ENCODE measurements at places on chromosomes 4 and X.
A peak's percentile ranks its signal among the peaks of the same experiment; 100 is the strongest.

GRCh38 chr4:891747-892146 is 40.4 kb downstream of the GAK start:
- DNase-seq: no peak

DNA sequence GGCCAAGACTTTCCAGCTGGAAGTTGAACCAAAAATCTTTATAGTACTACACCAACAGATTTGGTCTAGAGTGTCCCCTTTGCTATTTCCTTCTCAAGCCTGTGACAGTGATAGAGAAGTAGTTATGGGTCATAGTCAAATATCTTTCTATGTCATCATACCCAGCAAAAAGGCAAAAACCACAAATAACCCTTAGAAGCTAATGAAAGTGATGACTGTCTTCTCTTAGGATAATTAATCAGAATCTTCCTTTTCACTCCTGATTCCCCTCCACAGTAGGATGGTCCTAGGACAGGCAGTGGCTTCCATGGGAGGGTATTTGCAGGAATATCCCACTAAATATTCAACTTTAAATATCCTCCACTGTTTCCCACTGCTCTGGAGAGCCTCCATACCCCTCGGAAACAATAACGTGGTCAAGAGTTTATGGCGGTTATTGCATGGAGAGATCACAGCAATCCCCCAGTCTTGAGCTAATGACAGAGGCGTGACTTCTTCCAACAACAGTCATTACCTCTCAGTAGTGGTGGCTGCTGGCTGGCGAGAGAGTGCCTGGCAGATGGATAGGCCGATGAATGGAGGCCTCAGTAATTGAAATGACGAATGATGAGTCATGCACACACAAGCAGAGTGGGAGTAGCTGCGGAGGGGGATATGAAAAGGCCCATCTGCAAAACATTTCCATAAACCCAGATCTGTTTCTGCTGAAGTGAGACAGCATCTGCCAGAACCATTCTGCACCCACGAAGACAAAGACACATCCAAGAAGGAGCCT is 154.9 kb downstream of the STK32B start:
- DNase-seq: no peak

DNA sequence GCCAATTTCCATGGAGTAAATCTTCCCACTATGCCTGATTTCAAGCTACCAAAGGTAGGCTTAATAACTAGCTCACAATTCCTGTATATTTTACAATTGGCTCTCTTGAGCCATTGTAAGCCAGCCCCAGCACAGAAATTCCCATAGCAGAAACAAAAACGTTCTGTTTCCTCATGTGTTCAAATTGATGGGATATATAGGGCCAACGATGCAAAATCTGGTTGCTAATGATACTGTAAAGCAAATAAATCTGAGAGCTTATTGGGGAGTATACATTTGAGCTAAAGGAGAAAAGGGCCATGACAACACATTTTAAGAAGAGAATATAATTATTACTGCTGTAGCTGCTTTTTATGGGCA is 267.1 kb upstream of the FTHL17 start:
- DNase-seq: no peak

DNA sequence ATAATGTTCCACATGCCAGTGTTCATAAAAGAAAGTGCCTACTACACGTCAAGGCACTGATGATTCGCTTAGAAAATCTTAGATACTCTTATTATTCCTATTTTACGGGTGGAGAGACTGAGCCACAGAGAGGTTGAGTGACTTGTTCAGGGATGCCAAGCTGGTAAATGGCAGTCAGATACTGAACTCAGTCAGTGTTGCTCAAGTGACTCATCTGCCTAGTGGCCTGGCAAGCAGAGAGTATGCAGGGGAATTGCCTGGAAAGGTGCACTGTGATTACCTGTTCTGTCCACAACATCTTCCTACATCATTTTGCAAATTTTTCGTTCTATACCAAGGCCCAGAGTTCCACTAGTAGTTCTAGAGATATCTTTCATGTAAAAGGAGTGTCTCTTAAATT is 68.4 kb downstream of the RAPGEF2 start:
- no peak for DNase-seq

DNA sequence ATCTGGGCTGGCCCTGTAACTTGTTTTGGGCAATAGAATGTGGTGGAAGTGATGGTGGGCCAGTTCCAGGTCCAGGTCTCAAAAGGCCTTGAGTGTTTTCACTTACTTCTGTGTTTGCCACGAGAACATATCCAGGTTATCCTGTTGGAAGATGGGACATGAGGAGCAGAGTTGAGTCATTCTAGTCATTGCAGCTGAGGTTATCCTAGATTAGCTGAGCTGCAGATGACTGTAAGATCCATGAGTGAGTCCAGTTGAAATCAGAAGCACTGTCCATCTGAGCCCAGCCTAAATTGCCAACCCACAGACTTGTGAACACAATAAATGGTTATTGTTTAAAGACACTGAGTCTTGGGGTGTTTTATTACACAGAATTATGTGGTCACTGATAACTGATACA is 45.3 kb upstream of the RPS6KA3 start:
- DNase-seq: no peak

DNA sequence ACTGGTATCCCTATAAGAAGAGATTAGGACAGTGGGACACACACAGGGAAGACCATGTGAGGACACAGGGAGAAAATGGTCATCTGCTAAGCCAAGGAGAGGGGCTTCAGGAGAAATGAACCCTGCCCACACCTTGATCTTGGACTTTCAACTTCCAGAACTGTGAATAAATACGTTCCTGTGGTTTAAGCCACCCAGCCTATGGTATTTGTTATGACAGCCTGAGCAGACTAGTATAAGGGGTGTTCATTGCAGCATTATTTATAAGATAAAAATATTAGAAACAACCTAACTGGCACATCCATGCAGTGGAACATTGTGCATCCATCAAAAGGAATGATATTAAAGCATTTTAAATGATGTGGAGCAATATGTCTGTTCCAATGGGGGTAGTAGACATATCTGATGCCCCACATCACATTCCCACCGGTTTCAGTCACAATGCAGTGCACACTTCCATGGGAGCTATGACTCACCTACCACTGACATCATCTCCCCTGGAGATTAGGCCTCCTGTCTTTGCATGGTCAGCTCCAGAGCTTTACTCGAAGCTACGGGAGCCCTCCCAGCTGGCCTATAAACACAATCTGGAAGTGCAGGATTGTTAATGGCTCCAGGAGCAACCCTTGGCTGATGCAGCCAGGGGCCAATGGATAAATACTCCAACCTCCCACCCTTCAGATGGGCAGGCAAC is 38.9 kb upstream of the MAMLD1 start:
- DNase-seq: no peak

- DNase-seq: no peak
These were observed 986 bp downstream of the HDAC6 start for GRCh38 chrX:48802905-48803200.

DNA sequence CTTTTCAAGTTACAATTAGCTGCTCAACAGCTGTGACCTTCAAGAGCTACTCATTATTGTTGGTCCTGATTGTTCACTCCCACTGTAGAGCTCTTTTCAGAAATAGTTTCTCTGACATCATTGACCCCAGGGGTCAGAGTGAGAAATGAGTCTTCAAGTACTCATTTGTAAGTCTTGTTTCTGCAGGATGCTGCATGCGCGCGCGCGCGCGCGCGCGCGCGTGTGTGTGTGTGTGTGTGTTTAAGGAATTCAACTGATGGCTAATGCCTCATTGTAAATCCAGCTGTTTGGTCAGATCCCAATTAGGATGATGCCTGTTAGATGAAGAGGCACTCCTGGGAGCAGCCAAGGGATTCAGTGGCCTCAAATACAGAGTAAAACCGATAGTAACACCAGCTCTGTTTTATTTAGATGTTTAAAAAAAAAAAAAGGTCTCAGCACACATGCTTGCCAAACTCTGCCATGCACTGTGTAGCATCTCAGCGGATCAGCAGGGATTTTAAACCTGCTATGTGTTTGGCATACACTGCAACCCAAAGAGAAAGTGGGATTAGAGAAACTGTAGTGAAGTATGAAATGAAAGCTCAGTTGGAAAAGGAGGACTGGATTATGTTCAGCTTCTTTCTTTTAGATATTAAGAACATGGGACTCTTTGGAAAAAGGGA is 332.3 kb downstream of the ADGRL3 start:
- DNase-seq: peak; percentile 23

GRCh38 chr4:126799971-126800574 is 832.7 kb upstream of the INTU start:
- DNase-seq: no peak

- DNase-seq: no peak
These were observed 11.3 kb upstream of the KIAA0232 start for GRCh38 chr4:6771229-6771671.

- peak; percentile 9 for DNase-seq
These were observed 88.8 kb upstream of the ESX1 start for GRCh38 chrX:104343428-104344129.

DNA sequence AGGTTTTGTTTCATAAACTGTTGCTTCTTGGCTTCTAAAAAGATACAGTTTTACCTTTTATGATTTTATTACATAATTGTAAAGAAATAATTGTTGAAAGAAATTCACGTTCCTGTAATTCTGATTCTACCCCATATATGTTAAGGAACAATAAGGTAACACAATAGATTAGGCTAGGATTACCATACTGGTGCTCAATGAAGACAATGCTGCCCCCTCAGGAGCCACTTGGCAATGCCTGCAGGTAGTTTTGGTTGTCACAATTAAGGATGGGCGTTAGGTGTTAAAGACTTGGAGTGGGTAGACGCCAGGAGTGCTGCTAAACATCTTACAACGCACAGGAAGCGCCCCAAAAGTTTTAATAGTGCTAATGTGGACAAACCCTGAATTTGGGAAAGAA is 133.2 kb downstream of the NLGN4X start:
- DNase-seq: no peak

DNA sequence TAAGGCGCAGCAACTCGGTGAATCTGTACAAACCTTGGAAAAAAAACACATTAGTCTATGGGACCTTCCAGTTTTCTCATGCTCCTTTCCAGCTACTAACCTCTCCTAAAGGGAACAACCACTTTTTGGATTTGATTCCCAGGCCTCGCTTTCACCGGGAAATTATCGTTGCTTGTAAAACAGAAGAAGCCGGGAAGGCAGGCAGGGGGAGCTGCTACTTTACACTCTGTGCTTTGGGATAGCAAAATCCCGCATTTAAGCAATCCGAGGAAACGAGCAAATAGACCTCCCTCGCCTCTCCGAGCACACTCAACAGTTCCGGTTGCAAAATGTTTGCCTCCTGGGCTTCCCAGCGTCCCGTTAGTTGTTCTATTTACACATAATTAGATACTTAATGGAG is 1.2 kb downstream of the CD38 start:
- no peak for DNase-seq

DNA sequence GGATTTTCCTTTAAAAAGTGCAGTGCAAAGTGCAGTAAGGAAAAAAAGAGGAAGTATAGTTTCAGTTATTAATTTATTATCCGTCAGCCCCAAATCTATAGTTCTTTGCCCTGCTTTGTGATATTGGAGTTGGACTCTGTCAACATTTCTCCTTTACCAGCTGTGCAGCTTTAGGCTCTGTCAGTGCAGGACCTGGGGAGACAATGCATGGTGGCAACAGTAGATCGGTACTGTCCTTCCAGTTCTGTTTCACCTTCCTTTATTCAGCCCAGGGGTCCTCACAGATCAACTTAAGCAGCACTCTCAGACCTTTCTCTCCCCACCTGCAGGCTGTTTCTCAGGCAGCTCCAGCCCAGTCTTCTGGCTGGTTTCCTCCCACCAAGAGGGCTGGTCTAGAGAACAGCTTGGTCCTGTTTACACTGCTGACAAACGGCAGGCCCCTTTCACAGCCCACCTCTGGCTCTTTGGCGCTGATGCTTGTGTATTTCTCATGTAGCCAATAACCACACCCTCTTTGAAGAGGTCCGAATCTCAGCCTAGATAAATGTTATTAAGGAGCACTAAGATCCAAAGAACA is 71.6 kb downstream of the MCUB start:
- no peak for DNase-seq

GRCh38 chr4:132124624-132124974 is 1024.5 kb upstream of the PCDH10 start:
- DNase-seq: no peak

DNA sequence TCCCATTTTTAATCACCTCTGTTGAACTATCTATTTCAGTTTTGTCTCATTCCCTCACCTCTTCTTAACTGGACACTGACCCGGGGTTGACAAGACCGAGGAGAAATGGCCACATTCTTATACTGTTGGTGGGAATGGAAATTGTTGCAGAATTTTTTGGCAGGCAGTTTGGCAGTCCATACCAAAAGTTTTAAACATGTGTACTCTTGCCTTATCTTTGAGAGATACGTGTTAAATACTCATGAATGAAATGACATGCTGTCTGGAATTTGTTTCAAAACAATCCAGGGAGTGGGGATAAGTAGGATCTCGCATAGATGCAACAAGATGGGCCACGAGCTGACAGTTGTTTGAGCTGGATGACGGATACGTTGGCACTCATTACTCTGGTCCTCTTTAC is 12.1 kb downstream of the FGFBP1 start:
- no peak for DNase-seq

- no peak for DNase-seq
These were observed 180.7 kb upstream of the ZFP42 start for GRCh38 chr4:187814737-187815465.

GRCh38 chr4:76720121-76720520 is 177.8 kb downstream of the SOWAHB start:
- no peak for DNase-seq

GRCh38 chr4:81659051-81659450 is 187.3 kb upstream of the RASGEF1B start:
- DNase-seq: no peak

GRCh38 chr4:87497159-87497558 is 32.0 kb downstream of the SPARCL1 start:
- no peak for DNase-seq

DNA sequence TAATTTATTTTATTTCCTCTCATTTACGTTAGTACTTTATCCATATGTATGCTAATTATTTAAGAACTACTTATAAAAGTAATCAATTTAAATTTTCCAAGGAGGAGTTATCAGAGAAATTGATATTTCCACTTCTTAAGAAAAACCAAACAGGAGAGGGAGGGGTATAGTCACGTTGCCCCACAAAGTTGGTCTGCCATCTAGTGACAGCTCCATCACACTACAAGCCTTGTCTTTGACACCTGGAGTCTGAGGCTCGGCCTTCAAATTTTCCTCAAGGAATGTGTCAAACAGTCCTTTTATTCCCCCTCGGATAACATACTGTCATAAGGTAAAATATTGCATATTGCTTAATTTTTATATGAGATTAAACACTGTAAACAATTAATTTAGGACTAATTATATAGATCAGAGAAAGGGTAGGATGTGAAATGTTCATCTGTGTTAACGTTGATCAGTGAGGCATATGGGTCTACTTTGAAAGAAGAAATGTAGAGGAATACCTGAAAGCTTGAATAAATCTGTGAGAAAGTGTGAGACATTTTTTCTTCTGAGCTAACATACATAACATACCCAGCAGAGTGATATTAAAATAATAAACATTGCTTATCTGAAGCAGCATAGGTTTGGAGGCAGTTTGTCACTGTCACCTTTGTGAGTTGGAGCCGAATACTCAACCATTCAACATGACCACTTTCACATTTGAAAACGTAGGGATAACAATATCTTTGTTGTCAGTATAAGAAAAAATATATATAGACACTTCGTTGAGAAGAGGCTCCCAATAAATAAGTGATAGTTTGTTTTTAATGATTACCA is 114.4 kb downstream of the GLRA3 start:
- peak; percentile 60 for DNase-seq

- DNase-seq: peak; percentile 43
These were observed 49.7 kb upstream of the PTPN13 start for GRCh38 chr4:86544310-86544966.
